ENCODE measurements at places on chromosomes 6 and 20.

GRCh38 chr6:144286503-144287393 is 1.6 kb downstream of the UTRN start:
- no peak for DNase-seq

- DNase-seq, result peak; percentile 70
Measured at GRCh38 chr6:137571854-137572253, 77.7 kb upstream of the OLIG3 start.

DNA sequence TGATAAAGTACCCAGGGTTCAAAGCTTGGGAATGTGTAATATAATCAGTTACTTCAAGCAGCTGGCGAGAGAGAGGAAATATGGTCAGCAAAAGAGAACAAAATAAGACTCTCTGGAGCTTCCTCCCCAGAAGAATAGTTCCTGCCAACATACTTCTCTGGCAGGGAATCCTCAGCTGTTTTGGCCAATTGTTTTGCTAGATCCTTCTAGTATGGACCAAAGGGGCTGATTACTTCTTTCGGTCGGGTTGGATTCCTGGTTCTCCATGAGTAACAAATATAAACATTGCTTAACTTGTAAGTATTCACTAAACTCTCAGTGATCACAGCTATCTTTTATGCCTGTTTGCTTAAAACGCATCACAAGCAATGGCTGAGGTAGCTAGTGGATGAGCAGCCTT is 31.4 kb upstream of the FBXO9 start:
- DNase-seq, result no peak

DNA sequence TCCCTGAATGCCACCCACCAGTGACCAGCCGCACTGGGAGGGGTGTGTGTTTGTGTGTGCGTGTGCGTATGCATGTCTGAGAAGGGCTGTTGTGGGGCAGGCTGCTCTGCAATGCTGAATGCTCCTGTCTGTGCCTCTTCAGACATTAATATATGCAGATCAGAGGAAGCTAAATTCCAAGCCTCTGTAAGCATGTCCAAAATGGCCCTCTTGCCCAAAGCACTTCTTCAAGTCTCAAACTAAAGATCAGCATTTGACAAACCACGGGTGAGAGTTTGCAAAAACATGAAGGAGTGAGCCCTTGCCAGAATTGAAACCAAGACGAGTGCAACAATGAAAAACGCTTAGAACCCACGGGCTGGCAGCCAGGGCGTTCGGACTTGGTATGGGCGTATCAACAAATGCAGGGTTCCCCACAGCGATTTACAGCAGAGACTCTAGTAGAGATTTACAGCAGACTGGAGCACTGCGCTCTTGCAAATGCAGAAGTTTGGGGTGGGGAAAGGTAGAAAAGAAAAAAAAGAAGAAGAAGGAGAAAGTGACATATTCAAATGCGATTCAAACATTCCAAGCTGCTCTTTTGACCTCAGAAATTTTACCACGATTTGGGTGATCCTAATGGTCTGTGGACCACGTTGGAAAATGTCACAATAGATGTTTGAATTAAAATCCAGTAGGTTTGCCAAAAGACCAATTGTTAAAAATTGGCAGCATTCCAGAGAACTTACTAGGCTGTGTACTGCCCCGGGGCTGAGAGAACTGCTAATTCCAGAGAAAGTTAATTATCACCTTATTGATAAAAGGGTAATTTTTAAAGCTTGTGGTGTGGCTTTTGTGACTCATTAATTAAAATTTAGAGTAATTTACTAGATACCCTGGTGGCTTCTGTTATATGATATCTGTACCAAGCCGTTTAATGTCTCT is 3.5 kb downstream of the SCML4 start:
- peak; percentile 57 for DNase-seq

GRCh38 chr6:112114577-112115223 is 27.3 kb downstream of the FAM229B start:
- DNase-seq, result no peak

GRCh38 chr6:11830105-11830504 is 51.5 kb upstream of the ADTRP start:
- no peak for DNase-seq

DNA sequence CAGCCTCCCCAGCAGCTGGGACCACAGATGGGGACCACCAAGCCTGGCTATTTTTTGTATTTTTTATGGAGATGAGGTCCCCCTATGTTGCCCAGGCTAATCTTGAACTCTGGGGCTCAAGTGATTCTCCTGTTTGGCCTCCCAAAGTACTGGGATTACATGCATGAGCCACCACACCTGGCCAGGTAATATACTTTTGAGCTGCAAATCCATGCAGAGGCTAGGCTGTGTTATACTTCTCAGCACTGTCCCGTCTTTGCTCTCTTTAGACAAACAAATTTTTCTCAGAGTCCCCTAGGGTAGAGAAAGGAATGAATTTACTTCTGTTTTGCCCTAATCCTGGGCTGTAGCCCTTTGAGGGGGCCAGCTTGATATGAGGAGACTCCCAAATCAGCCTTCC is 13.4 kb upstream of the SCAF8 start:
- no peak for DNase-seq

GRCh38 chr6:90148867-90149266 is 147.8 kb downstream of the BACH2 start:
- no peak for DNase-seq

DNA sequence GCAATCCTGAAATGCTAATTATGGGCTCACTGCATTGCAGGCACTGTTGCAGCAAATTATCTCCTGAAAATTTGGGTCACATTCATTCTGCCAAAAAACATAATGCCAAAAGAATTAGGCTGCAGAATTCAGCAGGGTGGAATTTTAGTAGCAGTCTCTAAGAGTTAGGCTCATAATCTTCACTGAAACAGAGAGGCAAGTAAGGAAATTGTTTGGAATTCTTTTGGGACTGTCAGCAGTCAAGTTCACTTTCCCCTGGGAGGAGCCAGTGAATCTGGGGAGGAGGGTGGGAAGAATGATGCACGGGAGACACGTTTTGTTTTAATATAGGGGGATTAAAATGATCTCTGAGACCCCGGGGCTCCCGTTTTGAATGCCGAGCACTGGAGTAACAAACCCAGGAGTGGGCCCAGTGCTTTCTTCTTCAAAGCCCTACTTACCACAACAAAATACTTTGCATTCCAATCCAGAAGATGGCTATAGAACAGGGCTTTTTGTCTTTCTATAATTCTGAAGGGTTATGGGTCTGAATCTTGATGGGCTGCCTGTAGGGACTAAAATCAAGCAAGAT is 44.7 kb downstream of the SOBP start:
- DNase-seq, result no peak

DNA sequence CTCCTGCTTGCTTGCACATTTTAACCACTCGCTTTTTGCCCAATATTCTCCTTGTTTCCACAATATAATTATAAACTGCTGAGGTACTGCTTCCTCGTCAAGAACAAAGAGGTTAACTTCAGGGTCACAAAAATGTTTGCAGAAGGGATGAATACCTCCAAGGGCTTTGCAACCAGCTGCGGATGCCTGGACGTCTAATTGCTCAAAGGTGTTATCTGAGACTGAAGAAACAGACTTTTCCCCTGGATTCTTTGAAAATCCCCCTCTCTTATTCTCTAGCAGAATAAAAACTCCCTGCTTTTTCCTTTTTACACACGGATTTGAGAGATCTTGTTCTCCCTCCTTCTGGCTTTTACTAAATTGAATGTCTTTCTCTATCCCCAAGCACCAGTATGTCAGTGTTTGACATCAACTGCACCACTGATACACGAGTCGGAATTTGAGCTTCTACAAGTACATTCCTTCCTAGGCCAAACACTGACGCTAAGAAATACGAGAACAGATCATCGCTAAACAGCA is 336 bp upstream of the SMPDL3A start:
- no peak for DNase-seq

GRCh38 chr6:169801396-169802160 is 50.2 kb downstream of the ERMARD start:
- DNase-seq, result no peak

- DNase-seq, result no peak
Measured at GRCh38 chr6:39350723-39351505, 28.4 kb upstream of the KCNK16 start.

DNA sequence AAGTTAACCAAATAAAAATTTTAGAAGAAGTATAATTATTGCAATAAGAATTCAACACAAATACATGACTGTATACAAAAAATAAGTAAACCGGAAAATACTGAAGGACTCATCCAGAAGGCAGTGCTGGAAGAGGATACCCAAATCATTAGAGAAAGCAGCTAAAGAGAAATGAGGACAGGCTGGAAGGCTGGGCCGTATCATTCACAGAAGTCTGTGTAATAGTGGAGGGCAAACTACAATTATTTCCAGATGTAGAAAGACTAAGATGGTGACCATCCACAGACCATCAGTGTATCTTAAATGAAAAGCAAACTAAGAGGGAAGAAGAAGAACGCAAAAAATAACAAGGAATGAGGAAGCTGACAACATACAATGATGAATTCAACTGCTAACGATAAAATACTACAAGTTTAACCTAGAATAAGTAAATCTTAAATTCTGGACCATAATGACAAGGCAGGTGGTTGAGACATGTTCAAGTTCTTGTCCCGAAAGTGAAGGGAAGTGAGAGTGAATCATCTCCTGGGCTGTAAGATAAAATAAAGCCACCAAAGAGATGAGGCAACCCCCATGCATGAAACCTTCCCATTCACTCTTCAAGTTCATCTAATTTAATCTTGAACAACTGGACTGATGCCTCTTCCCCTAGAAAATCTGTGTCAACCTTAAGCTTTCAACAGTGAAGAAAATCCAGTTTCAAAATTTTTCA is 71.5 kb downstream of the SLC23A2 start:
- DNase-seq, result no peak

- no peak for DNase-seq
Measured at GRCh38 chr20:46203510-46203837, 85.4 kb downstream of the CD40 start.

DNA sequence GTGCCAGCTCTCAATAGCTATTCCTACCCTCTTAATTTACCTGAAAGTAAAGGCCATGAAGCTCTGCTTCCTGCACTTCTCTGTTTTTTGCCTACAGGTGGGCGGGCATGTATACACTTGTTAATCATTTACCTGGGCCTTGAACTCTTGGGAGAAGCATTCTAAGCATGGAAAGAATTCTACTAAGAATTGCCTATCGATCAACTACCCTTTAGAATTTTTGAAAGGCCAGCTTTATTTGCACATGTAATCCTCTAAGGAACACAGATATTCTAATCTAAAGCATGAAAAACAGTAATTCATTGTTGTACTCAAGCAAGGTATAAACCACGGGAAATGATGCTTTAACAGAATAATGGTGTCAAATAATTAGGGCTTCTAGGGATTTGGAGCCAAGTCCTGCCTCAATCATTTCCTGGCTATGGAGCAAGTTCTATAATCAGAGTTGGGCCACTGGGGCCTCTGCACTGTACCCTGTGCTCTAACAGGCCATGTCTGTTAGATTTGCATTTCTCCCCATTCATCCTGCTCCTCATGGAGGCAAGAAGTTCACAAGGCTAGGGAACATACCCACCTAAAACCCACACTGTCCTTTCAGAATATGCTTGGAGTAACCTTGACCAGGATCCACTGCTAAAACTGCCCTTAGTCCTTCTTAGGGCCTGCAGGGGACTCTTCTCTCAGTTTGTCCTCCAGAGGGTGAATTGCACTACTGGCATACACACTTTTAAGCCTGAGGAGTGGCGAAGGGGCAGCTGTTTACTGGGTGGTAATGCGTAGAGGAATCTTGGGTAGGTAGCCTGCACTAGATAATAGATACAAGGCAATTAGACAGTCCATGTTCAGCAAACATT is 276.4 kb upstream of the JAG1 start:
- DNase-seq, result no peak

DNA sequence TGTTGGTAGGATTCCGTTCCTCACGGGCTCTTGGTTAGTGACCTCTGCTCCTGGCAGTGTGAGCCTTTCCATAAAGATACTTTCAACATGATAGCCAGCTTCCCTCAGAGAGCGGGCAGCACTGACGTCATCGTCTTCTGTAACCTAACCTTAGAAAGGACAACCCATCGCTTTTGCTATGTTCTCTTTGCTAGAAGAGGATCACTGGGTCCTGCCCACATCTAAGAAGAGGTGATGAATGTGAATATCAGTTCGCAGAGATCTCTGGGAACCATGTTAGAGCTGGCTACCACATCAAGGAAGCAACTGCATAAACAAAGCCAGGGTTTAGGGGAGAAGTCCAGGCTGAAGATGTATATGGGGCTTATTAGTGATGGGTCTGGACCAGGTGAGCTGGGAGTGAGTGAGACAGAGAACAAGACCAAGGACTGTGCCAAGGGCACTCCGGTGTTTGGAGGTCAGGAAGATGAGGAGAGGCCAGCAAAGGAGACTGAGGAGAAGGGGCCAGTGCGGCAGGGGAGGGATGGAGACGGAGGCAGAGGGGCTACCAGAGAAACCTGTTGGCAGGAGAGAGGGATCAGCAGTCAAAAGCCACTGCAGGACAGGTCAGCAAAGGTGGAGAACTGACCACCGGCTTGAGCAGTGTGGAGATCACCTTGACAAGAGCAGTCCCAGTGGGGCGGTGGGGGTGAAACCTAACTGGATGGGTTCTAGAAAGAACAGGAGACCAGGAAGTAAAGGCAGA is 39.7 kb downstream of the PIM1 start:
- DNase-seq, result peak; percentile 77

GRCh38 chr20:23019403-23019802 is 15.7 kb upstream of the SSTR4 start:
- no peak for DNase-seq
